Neural crest cell (in vitro differentiated cells): ENCODE measurements at places on chromosomes 12 and 14. TPM values are rescaled to one million over a fixed set of nuclear protein-coding genes. Genes with fewer than 3 reads are reported as not detected.

DNA sequence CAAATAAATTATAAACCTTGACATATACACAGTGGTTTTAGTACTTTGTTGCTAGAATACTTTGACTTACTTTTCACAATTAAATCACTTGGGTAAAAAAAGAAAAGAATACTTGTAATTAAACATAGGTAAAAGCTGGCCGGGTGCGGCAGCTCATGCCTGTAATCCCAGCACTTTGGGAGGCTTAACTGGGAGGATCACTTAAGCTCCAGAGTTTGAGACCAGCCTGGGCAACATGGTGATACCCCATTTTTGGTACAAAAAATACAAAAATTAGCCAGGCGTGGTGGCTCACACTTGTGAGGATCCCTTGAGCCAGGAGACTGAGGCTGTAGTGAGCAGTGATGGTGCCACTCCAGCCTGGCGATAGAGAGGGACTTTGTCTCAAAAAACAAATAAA lies 7.8 kb downstream of the STX2 start:
- peaks cover 29% of the 10 kb centered on the region for H3K4me1 ChIP-seq
- DNase-seq, result no peak
- no peak overlapping the region for H3K27ac ChIP-seq
- no peaks in the 10 kb centered on the region for H3K27me3 ChIP-seq
- H3K36me3 ChIP-seq, result no peaks in the 10 kb centered on the region

- DNase-seq, result peak; percentile 50
- no peaks in the 10 kb centered on the region for H3K36me3 ChIP-seq
- peaks cover 4% of the 10 kb centered on the region for H3K4me1 ChIP-seq
- H3K4me3 ChIP-seq, result no peak overlapping the region
These were observed 169.2 kb downstream of the PIK3C2G start for GRCh38 chr12:18430425-18431048.

DNA sequence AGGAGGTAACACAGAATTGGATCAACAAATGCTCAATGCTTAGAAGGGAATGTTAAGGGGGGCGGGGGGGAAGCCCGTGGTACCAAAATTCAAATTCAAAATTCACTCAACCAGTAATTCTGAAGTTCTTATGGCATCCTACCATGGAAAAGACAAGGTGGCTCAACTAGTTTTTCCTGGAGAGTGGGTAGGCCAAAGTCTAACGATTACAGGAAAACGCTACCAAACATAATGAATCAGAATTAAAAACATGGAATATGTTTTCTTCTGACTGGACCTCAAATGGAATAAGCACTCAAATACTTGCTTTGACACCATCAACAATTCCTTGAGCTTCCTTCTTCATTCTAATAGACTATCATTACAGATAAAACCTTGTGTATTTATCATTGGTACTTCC lies 2.3 kb downstream of the NACA start:
- DNase-seq, result no peak
- H3K27me3 ChIP-seq, result no peaks in the 10 kb centered on the region
- H3K36me3 ChIP-seq, result peaks cover 43% of the 10 kb centered on the region
- H3K4me3 ChIP-seq, result peak overlapping the region; percentile 98
- peaks cover 70% of the 10 kb centered on the region for H3K4me1 ChIP-seq
- H3K27ac ChIP-seq, result peak overlapping the region; percentile 12

GRCh38 chr12:127310548-127310947 lies 956.4 kb upstream of the TMEM132C start:
- H3K27me3 ChIP-seq, result no peaks in the 10 kb centered on the region
- H3K4me1 ChIP-seq, result peaks cover 21% of the 10 kb centered on the region
- no peak for DNase-seq
- peaks cover 5% of the 10 kb centered on the region for H3K36me3 ChIP-seq
- H3K4me3 ChIP-seq, result no peak overlapping the region

- no peak overlapping the region for H3K27ac ChIP-seq
- H3K4me3 ChIP-seq, result no peak overlapping the region
These were observed 16.8 kb upstream of the SNX6 start for GRCh38 chr14:34646570-34647255.

DNA sequence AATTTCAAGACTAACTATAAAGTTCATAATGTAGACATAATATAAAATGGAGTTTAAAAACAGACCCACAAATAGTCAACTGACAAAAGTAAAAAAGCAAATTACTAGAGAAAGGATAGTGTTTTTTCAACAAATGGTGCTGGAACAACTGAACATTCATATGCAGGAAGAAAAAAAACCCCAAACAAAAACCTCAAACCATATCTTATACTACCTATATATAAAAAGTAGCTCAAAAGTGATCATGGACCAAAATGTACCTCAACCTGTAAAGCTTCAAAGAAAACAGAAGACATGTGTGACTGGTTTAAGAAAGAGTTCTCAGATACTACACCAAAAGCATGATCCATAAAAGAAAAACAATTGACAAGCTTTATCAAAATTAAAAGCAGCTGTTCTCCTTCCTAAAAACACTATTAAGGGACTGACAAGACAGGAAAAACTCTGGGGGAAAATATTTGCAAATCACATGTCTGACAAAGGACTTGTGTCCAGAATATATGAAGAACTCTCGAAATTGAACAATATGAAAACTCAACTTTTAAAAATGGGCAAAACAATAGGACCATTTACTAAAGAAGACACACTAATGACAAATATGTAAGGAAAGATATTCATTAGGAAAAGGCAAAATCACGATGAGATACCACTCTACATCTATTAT lies 22.7 kb upstream of the ARID4A start:
- H3K36me3 ChIP-seq, result peaks cover 6% of the 10 kb centered on the region
- no peak overlapping the region for H3K4me3 ChIP-seq
- no peaks in the 10 kb centered on the region for H3K4me1 ChIP-seq
- no peak overlapping the region for H3K27ac ChIP-seq

DNA sequence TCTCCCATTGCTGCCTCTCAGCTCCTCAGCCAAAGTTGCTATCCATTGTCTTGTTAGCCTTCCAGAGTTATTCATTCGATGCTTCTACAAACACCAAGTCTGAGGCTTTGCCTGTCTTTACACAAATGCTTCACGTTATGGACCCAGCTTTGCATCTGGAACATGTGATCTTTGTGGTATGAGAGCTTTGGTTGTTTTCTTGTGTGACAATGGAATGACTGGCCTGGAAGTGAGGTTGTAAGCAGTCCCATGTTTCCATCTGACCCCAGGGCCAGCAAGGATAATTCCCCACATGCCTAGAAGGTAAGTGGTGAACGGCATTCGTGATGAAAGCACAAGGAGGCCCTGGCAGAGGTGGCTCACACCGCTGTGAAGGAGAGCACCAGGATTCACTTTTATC lies 866.7 kb upstream of the TMEM132C start:
- no peaks in the 10 kb centered on the region for H3K4me1 ChIP-seq
- no peak overlapping the region for H3K4me3 ChIP-seq
- H3K27ac ChIP-seq, result no peak overlapping the region
- H3K27me3 ChIP-seq, result peaks cover 4% of the 10 kb centered on the region
- no peak for DNase-seq

- H3K4me1 ChIP-seq, result peaks cover 8% of the 10 kb centered on the region
- H3K36me3 ChIP-seq, result no peaks in the 10 kb centered on the region
- no peak overlapping the region for H3K27ac ChIP-seq
- H3K27me3 ChIP-seq, result no peaks in the 10 kb centered on the region
- no peak for DNase-seq
These were observed 205.4 kb downstream of the NAV3 start for GRCh38 chr12:78035901-78036606.

DNA sequence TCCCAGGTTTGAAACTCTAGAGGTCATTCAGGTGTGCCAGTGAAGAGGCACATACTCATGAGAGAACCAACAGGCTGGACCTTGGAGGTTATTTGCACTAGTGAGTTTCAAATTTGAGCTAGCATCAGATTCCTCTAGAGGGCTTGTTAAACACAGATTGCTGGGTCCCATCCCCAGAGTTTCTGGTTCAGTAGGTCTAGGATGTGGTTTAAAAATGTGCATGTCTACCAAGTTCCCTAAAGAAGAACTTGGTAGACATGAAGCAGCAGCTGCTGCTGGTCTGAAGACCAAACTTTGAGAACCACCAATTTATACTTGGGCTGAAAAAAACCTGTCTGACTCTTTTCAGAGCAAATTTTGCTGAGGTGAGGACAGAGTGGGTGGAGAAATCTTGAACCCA lies 61.7 kb downstream of the SUSD6 start:
- H3K4me1 ChIP-seq, result peaks cover 20% of the 10 kb centered on the region
- H3K4me3 ChIP-seq, result no peak overlapping the region
- no peaks in the 10 kb centered on the region for H3K36me3 ChIP-seq

- no peak overlapping the region for H3K4me3 ChIP-seq
- H3K27me3 ChIP-seq, result no peaks in the 10 kb centered on the region
- no peaks in the 10 kb centered on the region for H3K36me3 ChIP-seq
- DNase-seq, result no peak
- H3K4me1 ChIP-seq, result no peaks in the 10 kb centered on the region
These were observed 177.5 kb upstream of the TMTC1 start for GRCh38 chr12:29961231-29961630.

DNA sequence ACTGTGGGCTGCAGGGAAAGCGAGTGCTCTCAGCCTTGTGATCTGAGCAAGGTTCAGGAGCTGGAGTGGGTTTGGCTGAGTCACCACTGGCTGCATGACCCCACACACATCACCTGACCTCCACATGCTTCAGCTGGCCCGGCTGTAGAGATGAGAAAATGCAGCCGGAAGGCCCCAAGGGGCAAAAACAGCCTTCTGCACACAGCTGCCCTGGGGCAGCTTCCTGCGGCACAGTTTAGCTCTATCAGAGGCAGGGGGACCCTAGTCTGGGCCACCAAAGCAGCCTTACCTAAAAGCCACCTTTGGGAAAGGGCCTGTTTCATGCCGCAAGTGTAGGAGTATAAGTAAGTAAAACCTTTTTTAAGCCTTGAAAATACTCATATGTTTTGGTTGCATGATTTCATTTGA lies 123.3 kb downstream of the SSPN start:
- peaks cover 8% of the 10 kb centered on the region for H3K36me3 ChIP-seq
- H3K27ac ChIP-seq, result no peak overlapping the region
- no peak overlapping the region for H3K4me3 ChIP-seq

DNA sequence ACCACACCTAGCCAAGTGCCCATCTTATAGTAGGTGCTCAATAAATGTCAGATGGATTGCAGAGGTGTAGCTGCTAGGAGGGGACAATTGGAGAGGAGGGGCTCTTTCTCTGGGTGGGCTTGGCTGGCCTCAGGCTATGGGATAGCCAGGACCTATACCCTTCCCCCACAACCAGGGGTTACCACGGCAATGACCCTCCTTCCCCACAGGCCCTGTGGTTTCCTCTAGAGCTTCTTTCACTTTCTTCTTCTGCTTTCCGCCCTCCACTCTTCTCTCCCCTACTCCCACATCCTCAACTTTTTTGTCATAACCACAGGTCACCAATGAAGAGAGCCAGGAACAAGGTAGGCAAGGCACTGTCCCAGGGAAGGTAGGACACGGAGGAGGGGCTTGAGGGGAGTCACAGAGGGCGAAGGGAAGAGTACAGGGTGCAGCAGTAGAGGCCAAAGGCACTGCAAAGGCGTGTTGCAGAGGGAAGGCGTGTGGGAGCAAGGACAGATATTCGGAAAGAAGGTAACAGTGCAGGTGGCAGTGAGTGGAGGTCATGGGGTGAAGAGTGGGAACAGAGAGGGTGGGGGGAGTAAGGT lies 1.9 kb upstream of the ITGB7 start:
- H3K27ac ChIP-seq, result no peak overlapping the region
- peaks cover 19% of the 10 kb centered on the region for H3K4me1 ChIP-seq
- no peaks in the 10 kb centered on the region for H3K36me3 ChIP-seq
- H3K27me3 ChIP-seq, result peaks cover 16% of the 10 kb centered on the region
- no peak for DNase-seq

DNA sequence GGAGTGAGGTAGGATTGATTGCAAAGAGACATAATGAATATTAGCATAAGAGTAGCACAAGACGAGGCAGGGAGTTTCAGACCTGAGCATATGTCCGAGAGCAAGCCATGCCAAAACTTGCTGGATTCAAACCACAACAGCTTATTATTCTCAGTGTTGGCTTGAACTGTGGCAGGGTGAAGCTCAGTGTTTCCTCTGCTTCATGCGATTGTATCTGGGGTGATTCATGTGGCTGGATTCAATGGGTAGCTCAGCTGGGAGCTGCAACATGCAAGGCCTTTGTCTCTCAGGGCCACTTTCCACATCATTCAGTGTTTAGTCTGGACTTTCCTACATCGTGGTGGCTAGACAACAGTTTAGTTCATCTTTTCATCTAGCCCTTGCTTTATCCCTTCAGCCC lies 22.1 kb upstream of the E2F7 start:
- H3K36me3 ChIP-seq, result no peaks in the 10 kb centered on the region
- peaks cover 4% of the 10 kb centered on the region for H3K4me1 ChIP-seq
- no peak for DNase-seq
- H3K27me3 ChIP-seq, result no peaks in the 10 kb centered on the region

- DNase-seq, result no peak
- H3K36me3 ChIP-seq, result peaks cover 3% of the 10 kb centered on the region
- no peak overlapping the region for H3K4me3 ChIP-seq
- no peaks in the 10 kb centered on the region for H3K27me3 ChIP-seq
- peaks cover 26% of the 10 kb centered on the region for H3K4me1 ChIP-seq
These were observed 280.5 kb downstream of the PCNX1 start for GRCh38 chr14:71187633-71188356.

DNA sequence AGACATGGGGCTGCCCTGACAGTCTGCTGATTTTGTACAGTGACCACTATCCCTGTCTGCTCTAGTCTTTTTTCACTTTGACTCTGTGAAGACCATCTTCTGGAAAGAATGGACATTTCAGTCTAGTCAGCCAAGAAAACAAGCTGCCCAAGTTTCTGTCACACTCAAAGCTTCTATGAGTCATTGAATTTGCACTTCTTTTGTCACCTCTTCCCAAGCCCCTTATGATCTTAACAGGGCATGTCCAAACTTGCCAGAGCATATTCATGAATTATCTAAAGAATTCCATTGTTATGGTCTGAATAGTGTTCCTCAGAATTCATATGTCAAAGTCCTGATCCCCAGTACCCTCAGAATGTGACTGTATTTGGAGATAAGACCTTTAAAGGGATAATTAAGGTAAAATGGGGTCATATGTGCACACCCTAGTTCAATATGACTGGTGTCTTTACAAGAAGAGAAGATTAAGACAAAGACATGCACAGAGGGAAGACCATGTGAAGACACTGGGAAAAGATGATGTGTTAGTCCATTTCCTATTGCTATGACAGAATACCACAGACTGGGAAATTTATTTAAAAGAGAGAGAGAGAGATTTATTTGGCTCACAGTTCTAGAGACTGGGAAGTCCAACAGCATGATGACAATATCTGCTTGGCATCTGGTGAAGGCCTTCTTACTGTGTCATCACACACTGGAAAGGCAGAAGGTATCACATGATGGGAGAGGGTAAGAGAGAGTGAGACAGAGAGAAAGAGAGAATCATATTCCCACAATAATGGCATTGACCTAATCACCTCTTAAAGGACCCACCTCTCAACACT lies 242.6 kb downstream of the BTG1 start:
- peaks cover 16% of the 10 kb centered on the region for H3K36me3 ChIP-seq
- no peaks in the 10 kb centered on the region for H3K27me3 ChIP-seq
- H3K4me1 ChIP-seq, result peaks cover 23% of the 10 kb centered on the region
- DNase-seq, result no peak
- no peak overlapping the region for H3K4me3 ChIP-seq
- no peak overlapping the region for H3K27ac ChIP-seq

GRCh38 chr12:27180906-27181505 lies 63.1 kb upstream of the STK38L start:
- no peak overlapping the region for H3K4me3 ChIP-seq
- no peaks in the 10 kb centered on the region for H3K4me1 ChIP-seq
- H3K36me3 ChIP-seq, result no peaks in the 10 kb centered on the region
- H3K27me3 ChIP-seq, result no peaks in the 10 kb centered on the region
- H3K27ac ChIP-seq, result no peak overlapping the region
- no peak for DNase-seq

Gene CD27
- total RNA-seq, result not detected in 2 replicates

Gene MANSC4
- total RNA-seq, result not detected in 2 replicates

Gene DRAM1
- total RNA-seq, result 3.4 and 4.7 TPM in 2 replicates

Gene KERA
- total RNA-seq, result not detected in 2 replicates

Gene CPM
- total RNA-seq, result not detected in 2 replicates

Gene C12orf54
- total RNA-seq, result not detected in 2 replicates

Gene OR8S1
- not detected in 2 replicates for total RNA-seq

Gene FOXN4
- total RNA-seq, result 1.3 and 1.7 TPM in 2 replicates
